NCI-H1930 (cell line): ENCODE measurements at places on chromosomes 2 and 18.

DNA sequence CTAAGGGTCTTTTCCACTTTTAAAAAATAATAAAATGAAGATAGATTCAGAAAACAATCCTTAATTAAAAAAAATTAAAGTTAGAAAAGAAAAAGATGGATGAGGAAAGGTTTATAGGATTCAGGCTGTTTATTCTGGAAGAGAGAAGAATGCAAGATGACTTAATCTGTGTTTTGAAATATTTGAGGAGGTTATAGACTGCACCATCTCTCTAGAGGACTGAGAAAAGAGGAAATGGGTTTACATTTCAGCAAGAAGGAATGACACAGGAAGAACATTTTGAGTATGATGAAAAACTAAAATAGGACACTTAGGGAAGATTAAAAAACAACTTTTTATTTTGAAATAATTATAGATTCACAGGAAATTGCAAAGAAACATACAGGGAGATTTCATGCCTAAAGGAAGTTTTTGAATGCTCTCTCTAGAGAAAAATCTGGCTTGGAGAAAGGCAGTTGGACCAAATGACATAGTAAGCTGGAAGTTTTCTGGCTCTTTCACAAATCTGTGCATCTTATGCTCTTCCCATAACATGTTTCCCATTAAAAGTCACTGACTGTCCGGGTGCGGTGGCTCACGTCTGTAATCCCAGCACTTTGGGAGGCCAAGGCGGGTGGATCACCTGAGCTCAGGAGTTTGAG, 75.0 kb downstream of the CERS6 start:
- DNase-seq = no peak

- DNase-seq = no peak
Measured at GRCh38 chr2:205712508-205712907, 30.2 kb downstream of the NRP2 start.

DNA sequence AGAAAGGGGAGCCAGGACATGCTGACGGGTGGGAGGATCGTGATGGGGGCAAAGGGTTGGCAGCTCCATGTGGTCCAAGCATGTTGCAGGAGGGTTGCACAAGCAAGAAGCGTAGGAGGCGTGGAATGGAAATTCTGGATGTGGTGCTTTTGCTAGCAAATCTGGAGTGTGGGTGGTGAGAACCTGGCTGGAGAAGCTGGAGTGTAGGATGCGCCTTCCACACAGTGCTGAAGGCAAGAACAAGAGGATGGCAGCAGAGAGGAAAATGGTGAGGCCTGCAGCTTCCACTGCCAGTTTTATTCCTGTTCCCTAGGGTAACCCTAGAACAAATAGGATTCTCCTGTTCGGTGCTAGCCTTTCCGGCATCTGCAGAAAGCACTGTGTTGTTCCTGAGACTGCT, 22.4 kb downstream of the CREG2 start:
- no peak for DNase-seq

- DNase-seq = no peak
Measured at GRCh38 chr2:84115173-84115857, 343.8 kb downstream of the SUCLG1 start.

DNA sequence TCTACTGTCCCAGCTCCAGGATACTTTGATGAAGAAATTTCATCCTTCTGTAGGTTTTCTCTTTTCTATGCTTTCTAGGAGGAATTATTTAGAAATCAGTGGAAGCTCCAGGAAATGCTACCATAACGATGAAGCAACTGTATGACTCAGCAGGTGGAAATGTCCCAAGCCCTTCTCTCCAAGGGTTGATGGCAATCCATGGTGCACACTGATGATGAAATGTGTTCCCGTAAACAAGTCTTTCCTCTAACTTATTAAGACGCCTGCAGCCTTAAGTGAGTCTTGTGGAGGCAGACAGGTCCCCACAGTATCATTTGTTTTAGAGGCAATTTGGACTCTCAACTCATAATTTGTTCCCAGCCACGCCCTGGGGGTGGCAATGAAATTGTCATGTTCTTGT, 777.6 kb upstream of the SOX11 start:
- no peak for DNase-seq

DNA sequence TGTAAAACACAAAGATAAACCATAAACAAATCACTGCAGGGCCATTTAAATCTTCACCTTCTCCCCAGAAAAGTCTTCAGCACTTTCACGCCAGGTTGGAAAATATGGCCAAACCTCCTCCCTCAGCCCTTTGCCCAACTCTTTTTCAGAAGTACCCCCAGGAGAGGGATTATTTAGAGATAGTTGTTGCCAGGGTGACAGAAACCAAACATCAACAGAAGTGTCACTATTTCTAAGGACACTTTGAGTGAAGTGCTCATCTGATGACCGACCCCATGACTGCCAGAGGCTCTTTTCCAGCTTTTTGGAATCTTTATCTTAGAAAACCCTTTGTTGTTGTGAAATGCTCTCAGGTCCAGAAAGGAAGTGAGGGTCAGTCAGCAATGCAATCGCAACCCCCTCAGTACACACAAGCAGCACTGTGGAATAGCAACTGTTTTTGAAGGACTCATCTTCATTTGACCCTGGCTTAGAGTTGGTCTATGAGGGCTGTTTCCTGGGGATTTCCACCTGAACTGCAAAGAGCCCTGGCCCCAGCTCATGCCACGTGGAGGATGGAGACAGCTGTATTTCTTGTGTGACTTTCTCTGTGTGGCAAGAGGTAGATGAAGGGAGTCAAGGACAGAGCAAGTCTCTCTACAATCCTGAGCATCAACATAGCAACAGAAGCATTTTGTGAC, 114.0 kb upstream of the STON1 start:
- DNase-seq = no peak

DNA sequence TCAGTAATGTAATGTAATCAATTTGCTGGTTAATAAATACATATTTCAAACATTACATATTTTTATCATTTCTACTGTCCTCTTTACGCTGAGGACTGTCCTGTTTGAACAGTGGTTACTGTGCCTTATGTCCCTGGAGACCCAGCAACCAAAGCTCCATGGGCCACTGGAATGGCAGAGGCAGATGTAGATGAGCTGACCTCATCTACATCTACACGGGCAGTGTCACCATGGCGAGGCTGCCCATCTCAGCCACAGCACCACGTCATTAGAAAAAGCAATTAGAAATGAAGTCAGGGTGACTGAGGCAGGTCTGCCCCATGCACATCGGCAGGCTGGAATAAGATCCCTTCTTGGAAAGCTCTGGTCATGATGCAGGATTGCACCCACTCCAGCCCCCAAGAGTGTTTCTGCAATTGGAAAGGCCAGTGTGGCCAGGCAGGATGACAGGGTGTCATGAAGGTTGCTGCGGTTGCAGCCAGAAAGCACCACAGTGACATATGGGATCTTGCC, 237.5 kb downstream of the NDUFA10 start:
- DNase-seq = no peak

DNA sequence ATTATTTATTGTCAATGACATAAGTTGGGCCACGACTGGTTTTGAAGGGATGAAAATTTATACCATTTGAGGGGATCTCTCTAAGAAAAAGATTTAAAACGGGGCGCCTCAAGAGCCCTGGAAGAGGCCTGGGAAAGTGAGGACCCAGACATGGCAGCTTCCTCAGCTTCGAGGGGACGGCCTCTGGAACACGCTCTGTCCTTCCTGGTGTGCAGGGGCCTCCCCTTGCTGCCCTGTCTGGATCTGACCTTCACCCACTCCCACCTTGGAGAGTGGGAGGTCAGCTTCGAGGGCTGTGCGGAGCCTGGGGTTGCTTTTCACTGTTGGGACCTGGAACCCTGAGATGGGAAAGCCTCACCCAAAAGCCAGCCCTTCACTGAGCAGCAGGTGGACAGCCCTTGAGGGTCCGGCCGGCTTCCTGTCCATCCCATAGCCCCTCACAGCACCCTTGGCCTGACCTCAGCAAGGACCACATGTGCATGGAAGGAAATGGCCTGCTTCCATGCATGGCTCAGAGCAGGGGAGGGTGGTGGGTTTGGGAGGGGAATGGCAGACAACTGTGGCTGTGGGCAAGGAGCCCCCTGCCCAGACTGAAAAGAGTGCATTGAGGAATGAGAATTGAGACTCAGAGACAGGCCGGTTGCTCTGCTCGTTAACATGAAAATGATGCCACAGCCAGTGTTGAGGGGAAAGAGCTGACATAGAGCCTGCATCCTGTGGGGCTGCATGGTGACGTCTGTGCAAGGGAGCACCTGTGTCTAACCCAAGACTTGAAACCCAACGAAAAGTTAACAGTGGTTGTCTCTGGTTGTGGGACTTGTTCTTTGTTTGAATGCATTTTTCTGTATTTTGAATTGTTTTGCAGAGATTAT, 16.3 kb downstream of the FBLN7 start:
- DNase-seq = no peak

- DNase-seq = no peak
Measured at GRCh38 chr2:10614939-10615338, 74.8 kb downstream of the NOL10 start.

- no peak for DNase-seq
Measured at GRCh38 chr2:112317303-112318158, 42.1 kb downstream of the ZC3H6 start.

DNA sequence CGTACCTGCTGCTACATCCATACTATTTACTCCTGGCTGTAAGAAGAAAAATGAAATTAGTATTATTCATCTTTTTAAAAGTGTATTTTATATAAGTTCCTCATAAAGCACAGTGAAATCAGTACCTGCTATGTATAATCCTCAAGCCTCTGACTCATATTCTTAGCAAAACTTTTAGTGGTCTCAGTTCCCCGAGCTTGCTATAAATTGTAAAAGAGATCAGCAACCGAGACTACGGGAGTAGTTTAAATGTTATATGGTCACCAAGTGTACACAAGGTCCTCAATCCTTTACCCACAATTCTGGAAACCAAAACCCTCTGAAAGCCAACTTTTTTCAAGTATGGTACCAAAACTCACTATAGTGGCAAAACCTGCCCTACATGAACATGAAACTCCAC, 24.2 kb downstream of the PRPF40A start:
- no peak for DNase-seq

DNA sequence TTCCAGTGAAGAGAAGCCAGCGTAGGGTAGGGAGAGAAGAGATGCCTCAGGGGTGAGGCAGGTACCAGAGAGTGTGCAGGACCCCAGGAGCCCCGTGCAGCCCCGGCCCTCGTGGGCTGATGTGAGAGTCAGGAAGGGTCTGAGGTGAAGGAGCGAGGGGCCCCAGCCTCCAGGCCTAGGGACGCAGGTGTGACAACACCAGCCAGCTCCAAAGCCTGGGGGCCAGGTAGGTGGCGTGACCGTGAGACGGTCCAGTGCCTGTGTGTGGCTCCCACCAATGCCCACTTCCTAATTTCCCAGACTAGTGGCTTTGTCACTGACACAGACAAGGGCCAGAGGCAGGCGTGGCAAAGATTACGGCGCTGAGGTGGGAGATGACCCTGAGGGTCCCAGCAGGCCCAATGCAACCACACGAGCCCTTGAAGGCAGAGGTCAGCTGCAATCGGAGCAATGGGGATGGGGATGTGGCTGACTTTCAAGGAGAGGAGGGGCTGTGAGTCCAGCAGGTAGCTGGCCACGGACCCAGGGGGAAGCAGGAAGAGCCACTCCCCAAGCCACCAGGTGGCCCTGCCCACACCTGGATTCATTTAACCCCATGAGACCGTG, 86.0 kb upstream of the SNTG2 start:
- no peak for DNase-seq

DNA sequence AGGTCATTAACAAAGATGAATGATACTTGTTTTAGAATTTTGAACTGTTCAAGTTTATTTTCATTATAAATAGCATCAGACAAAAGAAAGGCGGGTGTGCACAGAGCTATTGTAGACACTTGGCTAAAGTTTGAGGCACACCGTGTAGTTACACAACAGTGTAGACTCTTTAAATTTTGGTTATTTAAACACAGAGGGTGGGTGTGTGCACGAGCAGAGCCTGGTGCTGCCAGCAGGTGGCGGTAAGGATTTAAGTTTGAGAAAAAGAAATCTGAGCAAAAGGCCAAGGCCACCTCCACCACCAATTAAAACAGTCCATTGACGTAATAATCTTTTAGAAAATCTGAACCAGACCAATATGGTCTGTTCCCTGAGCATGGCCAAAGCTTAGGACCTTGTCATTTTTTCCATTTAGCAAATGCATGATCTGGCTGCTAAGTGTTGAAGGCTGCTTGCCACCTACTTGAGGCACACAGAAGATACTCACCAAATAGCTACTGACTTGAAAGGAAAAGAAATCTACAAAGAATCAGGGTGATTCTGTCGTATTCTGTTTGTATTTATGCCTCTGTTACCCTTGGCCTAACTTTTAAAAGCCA, 14.3 kb downstream of the COPS7B start:
- no peak for DNase-seq

DNA sequence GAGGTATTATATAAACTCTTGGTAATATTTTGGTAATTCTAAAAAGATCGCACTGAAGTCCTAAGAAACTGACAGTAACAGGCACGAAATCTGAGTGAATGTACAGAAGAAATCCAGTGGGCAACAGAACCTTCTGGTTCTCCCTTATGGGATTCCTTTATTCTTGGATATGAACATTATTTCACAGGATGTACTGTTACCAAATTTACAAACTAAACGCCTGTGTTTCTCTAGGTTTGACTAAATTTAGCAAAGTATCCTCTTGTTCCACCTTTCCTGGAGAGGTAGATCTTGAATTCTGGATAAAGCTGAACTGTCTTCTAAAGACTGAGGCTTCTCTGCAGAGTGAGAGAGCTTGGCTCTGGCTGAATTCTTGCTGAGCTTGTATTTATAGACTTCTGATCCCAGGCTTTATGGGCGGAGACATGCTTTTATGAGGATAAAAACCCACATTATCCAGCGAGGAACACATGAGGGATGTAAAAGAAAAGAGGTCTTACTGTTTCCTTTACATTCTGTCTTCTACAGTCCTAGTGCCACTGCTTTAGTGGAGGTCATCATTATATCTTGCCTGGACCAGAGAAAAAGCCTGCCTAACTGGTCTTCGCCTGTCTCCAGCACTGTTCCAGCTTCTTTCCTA, 220.8 kb downstream of the CDH2 start:
- DNase-seq = no peak

- DNase-seq = no peak
Measured at GRCh38 chr18:3998698-3999333, 456.3 kb downstream of the DLGAP1 start.

DNA sequence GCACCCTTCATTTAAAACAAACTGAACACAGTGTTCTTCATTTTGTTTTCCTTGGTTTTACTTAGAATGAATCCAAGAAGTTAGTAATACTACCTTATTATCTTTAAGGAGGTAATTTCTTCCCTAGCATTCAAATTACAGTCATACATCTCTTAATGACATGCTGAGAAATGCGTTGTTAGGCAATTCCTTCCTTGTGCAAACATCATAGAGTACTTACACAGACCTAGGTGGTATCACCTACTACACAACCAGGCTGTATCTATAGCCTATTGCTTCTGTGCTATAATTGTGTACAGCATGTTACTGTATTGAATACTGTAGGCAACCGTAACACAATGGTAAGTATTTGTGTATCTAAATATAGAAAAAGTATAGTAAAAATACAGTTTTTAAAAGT, 8.4 kb upstream of the CABYR start:
- no peak for DNase-seq

DNA sequence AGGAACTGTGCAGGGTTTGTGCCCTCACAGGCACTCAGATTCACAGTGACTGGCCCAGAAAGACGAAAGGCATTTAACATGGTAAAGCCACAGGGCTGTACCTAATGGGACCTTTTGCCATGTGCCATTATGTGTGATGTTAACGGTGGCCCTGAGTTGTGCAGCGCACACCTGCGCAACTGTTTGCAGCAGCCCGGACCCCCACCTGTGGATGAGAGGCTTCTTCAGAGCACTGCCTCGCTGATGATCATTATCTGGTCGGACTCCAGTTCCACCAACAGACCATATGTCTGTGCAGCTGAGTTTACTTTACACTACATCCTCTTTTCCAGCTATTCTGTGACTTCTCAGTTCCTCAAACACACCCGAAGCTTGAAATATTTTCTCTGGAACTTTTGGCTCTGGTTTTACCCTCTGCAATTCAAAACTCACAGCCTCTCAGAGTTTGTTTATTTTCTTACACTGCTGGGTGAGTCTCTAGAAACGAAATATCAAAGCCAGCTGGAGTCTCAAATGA, 35.6 kb upstream of the UBE2F start:
- DNase-seq = no peak
